ENCODE measurements at places on chromosomes 3 and 15.

DNA sequence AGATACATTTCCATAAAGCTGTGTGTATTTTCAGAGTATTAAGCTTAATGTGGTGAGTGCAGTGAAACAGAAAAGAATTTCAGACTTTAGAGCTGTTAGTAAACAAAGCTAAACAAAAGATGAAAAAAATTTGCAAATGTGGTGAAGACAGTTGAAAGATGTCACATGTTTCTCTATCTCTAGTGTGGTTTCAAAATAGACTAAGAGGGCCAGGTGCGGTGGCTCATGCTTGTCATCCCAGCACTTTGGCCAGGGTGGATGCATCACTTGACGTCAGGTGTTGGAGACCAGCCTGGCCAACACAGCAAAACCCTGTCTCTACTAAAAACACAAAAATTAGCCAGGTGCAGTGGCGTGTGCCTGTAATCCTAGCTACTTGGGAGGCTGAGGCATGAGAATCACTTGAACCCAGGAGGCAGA, 466.0 kb upstream of the NR2F2 start:
- no peak for DNase-seq

DNA sequence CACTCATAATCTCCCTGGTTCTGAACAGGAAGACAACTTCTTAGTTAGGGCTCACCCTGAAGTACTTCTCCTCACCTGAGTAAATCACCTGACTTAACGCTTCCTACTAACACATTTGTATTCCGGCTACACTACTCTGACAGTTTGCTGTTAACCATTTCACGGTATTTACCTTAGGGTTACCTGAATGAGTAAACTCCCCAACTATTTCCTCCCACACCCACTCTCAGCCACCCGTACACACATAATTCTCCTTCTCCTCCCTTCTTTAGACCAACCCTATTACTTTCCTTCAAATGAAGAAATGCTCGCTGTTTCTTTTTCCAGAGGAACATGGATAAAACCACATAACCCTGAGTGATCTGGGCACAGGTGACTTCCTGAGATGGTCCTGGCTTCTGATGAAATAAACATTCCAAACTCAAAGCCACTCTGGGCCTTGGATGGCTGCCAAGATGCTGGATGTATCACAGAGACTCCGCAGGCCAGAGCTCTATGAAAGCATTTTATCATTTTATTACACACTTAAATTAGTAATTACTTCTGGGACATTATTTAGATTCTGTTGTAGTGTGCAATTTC, 183.6 kb upstream of the ATP11B start:
- no peak for DNase-seq

DNA sequence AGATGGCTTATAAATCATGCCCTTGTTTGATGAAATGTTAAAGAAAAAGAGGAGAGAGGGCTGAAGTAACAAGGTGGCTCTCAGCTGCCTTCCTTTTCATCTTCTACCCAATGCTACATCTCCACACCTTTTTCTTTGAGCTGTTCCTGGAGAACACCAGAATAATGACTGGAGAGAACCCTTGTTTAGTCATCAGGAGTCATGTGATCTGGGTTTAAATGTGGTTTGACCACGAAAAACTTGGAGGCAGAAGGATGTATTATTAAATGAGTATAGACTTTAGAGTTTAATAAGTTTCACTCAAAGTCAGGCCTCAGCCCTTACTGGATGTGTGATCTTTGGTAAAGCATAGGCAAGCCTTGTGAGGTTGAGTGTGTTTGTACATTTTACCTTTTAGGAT, 230.3 kb upstream of the TBL1XR1 start:
- no peak for DNase-seq

DNA sequence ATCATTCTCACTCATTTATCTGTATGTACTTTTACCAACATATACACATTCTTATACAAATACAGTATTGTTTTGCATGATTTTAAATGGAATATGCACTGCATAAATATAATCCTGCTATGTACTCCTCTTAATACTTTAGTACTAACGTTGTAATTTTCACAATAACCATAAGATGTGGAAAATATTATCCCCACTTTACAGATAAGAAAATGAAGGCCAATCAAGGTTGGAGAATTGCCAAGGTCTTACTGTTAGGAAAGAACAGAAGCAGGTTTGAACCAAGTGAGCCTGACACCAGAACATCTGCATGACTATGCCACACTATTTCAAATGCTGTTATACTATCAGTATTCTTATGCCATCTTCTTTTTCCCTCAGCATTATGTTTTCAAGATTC, 32.9 kb downstream of the BCL2A1 start:
- DNase-seq, result no peak

- DNase-seq, result no peak
These were observed 165.5 kb downstream of the MEX3B start for GRCh38 chr15:81880314-81880713.

DNA sequence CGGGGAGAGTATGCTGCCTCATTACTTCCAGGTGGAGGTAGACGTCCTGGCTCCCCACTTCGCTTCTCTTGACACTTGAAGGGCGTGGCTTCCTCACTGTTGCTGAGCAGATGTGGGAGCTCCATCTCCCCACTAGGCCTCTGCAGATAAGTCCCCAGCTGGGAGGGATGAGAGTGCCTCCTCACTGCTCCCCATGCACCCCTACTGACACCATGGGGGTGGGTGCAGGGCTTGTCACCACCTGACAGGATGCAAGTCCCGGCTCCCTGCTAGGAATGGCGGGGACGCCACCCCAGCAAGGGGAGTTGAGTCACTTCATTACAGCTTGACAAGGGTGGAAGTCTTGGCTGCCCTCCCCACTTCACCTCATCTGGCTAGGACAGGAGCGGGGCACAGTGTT, 36.8 kb upstream of the ATG7 start:
- DNase-seq, result no peak

DNA sequence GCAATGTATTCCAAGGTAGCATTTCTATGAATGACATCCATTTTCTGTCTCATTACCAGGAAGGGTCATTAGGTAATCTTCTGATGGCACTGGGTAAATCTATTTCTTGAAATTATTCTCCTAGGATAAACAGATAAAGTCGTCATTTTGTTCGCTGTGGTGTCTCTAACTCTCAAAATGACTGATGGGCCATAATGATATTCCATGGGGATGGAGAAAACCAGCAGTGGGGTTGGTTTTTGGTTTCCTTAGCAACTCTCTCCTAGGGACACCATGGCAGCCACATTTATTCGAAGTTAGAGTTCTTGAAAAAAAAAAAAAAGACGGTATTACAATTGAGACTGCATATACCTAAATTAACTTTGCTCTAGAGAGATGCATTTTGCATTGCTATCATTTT, 231.3 kb upstream of the SLCO3A1 start:
- DNase-seq, result no peak

DNA sequence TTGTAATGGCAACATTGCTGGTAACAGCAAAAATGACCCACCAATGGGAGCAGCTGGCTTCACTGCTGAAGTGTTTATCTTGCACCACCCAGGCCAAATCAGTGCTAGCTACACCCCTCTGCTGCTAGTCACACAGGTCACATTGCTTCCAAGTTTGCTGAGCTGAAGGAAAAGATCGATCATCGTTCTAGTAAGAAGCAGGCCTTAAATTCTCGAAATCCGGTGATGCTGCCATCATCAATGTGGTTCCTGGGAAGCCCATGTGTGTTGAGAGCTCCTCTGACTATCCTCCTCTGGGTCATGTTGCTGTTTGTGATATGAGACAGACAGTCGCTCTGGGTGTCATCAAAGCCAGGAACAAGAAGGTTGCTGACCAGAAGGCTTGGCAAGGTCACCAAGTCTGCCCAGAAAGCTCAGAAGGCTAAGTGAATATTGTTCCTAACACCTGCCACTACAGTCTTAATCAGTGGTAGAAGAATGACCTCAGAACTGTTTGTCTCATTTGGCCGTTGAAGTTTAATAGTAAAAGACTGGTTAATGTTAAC, 21.2 kb downstream of the TM4SF4 start:
- no peak for DNase-seq

DNA sequence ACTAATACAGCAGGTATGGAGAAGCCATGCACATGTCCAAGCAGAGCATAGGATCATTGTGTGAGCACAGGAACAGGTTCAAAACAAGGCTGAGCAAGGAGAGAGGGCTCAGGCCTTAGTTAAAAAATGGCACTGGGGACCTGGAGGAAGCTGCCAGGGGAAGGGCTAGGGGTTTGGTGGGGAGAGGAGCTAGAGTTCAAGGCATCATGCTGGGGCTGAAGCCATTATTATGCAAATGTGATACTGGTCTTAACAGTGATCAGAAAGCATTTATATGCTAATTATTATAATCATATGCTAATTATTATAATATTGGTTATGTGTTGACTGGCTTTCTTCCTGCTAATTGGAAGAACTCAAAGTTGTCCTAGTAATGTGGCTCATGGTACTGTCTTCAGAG, 546.0 kb upstream of the CFAP20DC start:
- DNase-seq, result no peak

DNA sequence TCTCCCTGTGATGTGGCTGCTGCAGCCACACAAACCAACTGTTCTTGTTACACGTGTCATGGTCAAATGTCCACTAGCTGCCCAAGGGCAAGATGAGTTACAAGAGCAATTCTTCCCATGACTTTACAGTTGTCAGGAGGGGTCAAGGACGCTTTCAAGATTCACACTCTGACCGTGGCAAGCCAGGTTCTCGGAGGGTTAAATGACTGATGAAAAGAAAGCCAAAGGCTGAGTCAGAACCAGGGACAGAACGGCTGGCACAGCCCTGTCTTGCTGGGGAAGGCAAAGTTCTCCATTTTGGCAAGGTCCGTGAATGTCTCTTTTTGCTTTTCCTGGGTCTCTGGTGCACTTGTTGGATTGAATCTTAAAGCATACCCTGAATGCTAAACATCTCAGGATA, 364.5 kb upstream of the ICE2 start:
- no peak for DNase-seq

DNA sequence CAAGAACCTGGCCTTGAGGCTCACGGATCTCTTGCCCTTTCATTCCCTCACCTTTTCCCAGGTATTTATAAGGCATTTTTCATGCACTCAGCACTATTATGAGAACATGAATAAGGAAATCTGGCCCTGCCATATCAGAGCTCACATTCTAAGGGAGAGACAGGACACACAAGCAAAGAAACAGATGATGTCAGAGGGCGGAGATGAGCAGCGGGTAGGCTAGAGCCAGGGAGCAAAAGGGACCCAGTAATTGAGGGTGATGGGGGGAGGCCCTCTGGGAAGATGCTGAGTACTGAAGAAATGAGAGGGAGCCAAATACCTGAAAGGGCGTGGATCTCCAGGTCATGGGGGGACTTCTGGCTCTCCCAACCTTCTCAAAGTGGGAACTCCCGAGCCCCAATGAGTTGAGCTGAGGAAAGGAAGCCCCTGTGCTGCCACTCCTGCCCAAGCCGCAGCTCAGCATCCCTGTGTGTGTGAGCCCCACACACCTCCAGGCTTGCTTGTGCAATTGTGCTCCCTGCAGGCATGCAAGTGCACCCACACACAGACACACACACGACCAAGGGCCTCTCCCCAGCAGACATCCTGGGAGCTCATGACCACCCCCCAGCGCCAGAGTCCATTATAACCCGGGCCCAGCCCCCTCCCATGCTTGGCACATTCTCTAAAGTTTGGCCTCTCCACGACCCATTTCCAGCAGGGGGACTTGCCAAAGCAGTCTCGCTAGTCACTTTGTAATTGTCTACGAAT, 81.4 kb upstream of the PXYLP1 start:
- DNase-seq, result no peak

GRCh38 chr15:73593304-73594074, 39.7 kb downstream of the NPTN start:
- no peak for DNase-seq

GRCh38 chr3:141858312-141858711, 18.1 kb upstream of the ATP1B3 start:
- no peak for DNase-seq

DNA sequence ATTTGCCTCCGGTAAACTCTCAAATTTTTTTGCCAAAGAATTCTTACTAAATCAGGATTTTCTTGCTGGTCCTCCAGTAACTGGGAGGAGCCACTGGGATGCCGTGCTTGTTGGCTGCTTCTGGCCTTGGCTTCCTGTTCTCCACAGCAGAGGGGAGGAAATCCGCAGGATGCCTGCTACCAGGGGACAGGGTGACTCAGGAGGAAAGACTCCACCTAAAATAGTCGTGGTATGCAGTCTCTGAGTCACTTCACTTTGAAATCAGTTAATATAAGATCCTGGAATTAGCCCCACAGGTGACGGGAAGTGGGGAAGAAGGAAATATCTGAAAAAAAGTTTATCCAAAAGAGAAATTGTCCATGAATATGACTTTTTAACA, 6.5 kb upstream of the TM4SF18 start:
- no peak for DNase-seq

GRCh38 chr3:61452535-61453090, 108.8 kb upstream of the PTPRG start:
- no peak for DNase-seq
